ENCODE measurements at places on chromosomes 7 and 10.

DNA sequence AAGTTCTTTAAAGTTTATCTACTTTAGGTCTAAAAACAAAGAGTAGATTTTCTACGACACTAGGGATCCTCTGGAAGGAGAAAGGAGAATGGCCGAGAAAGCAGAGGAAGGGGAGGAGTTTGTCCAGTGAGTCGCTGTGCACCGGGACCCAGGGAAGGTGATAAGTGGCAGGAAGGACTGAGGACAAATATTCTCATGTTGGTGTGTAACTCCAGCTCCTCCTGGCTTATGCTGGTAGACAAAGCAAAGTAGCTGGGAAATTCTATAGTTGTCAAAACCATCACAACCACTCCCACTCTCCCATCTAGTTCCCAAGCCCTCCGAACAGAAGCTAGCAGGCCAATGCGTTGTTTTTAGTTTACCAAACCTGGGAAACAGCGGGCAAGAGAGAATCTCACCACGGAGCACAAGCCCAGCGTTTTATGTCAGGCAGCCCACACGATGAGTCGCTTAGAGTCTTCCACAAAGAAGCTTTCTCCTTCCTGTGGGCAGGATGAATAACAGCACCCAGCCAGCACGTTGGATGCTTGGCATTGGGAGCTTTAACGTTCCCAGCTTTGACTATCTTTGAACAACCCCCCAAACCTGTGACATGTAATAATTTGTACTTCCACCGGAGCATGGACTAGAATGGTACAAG lies 32.9 kb upstream of the JCAD start:
- no peak for DNase-seq

DNA sequence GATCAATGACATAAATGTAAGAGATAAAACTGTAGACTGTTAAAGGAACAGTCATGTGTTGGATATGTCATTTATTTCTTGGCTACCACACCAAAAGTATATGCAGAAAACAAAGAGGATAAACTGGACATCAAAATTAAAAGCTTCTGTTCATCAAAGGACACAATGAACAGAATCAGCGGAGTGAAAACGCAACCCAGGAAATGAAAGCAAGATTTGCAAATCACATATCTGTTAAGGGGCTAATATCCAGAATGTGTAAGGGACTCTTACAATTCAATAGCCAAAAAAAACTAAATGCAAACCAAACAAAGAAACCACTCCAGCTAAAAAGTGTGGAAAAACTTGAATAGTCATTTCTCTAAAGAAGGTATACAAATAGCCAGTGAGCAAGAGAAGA lies 164.3 kb downstream of the ZMYND11 start:
- no peak for DNase-seq

GRCh38 chr7:115086146-115086841 lies 164.4 kb downstream of the MDFIC start:
- no peak for DNase-seq

GRCh38 chr10:52004342-52004949 lies 305.1 kb upstream of the CSTF2T start:
- no peak for DNase-seq
